Epithelial cell of esophagus (primary cell): ENCODE measurements at places on chromosomes 16 and 17.
A peak's percentile ranks its signal among the peaks of the same experiment; 100 is the strongest.

DNA sequence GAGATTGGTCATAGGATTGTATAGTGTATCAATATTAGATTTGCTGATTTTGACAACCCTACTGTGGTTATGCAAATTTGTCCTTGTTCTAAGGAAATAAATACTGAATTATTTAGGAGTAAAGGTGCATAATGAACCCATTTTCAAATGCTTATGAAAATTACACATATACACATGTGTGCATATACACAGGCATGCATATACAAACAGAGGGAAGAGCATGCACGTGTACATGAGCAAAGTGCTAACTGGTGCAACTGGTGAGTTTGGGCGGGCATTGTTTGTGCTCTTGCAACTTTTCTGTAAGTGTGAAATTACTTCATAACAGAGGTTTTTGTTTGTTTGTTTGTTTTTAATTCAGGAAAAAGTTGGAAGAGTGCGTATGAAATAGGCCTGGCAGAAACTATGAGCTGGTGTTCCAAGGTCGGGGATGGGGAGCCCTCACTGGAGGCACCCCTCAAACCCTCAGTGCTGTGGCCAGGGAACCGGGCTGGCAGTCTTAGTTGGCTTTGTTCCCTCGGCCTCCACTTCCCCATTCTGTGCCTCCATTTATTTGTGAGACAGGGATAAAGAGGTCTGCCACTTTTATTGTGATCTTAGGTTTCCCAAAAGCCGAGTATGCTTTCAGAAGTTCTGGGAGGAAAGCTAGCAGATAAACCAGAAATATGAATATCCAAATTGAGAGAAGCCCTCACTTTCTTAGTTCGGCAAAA lies 5.8 kb downstream of the DEXI start:
- DNase-seq = no peak

- no peak for DNase-seq
Measured at GRCh38 chr17:38673707-38674013, 1.1 kb downstream of the EPOP start.

- no peak for DNase-seq
Measured at GRCh38 chr16:2519711-2520080, 475 bp upstream of the AMDHD2 start.

- no peak for DNase-seq
Measured at GRCh38 chr16:51666821-51667220, 515.8 kb upstream of the SALL1 start.

DNA sequence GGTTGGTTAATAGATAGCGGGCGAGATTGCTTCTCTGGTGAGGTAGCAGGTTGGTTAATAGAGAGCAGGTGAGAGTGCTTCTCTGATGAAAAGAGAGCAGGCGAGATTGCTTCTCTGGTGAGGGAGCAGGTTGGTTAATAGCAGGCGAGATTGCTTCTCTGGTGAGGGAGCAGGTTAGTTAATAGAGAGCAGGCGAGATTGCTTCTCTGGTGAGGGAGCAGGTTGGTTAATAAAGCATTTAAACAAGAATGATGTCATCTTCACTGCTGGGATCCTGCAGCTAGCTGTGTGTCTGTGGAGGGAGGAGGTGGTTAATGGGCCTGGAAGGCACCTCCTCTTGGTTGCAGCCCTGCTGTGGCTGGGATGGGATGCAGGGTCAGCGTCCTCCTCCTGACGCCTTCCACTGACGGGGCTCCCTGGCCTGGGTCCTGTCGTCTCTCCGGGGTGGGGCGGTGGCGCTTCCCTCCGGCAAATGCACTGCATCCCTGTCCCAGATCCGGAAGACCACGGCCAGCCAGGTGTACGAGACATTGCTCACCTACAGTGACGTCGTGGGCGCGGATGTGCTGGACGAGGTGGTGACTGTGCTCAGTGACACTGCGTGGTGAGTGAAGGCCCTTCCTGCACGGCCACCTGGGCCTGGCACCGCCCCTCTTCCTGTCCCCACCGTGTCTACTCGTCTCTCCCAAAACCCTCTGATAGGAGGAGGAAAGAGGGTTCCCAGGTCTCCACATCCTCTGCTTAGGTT lies 99.2 kb upstream of the ZNF750 start:
- DNase-seq = no peak

- DNase-seq = no peak
Measured at GRCh38 chr17:7156342-7156940, 22.7 kb downstream of the ASGR1 start.

DNA sequence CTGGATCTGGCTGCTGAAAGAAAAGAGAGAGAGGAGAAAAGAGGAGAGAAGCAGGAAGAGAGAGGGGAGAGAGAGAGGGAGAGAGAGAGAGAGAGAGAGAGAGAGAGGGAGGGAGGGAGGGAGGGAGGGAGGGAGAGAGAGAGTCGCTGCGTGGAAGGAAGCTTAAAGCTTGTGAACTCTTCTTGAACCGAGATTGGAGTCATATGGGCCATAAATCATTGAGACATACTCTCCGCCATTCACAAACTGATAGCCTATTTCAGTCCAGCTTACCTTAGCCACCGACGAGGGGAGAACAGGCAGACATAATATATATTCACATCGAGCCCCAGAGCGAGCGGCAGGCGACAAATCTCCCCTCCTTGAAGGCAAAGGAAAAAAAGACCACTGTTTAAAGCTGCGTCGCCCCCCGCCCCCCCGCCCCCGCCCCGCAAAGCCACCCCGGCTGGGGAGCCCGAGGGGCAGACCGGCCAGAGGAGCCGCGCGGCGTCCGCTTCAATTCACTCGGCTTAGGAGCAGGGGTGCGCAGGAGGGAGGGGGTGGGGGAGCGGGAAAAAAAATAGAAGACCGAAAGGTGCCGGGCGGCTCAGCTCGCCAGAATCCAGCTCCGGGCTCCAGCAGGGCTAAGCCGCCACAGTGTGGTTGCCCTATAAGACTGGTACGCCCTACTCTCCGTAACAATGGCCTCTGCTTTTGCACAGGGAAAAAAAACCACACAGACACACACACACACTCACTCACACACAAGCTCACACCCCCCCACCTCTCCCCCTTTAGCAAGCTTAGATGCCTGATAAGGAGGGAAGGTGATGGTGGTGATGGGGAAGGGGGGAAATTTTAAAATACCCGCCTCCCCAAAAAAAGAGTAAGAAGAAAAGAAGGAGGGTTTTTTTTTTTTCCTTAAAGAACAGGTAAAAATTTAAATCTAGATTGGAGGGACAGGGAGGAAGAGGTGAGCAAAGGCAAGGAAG lies 10.6 kb upstream of the HOXB2 start:
- peak; percentile 45 for DNase-seq

GRCh38 chr17:79026376-79027273 lies 2.7 kb downstream of the C1QTNF1 start:
- peak; percentile 60 for DNase-seq
